ENCODE measurements at places on chromosomes 2 and 18. TPM values are rescaled to one million over a fixed set of nuclear protein-coding genes. Genes with fewer than 3 reads are reported as not detected.

- no peak for DNase-seq
These were observed 32.5 kb upstream of the SDC1 start for GRCh38 chr2:20257411-20257810.

- DNase-seq: no peak
These were observed 126.5 kb downstream of the GPR39 start for GRCh38 chr2:132542953-132543569.

- DNase-seq: no peak
These were observed 133.1 kb downstream of the NCKAP5 start for GRCh38 chr2:133434959-133435668.

Gene COLEC12
- 11.0 TPM for total RNA-seq
